ENCODE measurements at places on chromosomes 5 and 9. TPM values are rescaled to one million over a fixed set of nuclear protein-coding genes. Genes with fewer than 3 reads are reported as not detected.

GRCh38 chr5:146380714-146381113 lies 42.1 kb downstream of the POU4F3 start:
- no peak for DNase-seq

DNA sequence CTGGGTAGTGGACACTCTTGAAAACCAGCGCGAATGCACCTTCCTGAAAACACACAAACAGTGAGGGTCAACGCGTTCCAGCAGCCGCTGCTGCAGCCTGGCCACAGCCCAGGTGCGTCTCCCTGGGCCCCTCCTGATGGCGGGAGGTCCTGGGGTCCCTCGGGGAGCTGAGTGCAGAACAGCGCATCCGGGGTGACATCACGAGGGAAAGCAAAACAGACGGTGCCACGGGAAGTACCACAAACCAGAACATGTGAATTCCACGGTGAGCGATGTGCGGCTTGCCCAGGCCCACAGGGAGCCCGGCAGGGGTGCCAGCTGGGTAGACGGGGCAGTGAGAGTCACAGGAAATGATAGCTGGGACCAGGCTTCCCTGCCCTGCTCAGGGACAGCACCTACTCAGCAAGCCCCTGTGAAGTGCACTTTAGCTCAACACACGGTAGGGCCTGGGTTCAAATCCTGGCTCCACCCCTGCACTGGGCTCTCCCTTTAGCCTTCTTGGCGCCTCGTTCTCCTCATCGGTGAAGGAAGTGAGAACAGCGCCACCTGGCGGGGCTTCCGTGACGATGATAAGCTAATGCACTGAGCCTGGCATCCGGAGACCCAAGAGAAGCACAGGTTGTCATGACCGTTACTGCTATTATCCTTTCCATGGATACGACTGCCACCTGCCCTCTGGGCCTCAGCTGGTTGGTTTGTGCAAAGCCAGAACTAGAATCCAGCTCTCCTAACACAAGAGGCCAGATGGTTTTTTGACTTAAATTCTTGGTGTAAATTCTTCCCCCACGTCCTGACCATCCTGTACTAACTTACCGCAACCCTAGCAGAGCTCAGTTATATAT lies 24.6 kb downstream of the GFPT2 start:
- peak; percentile 79 for DNase-seq

ATP10B gene
- 3.7 TPM for total RNA-seq

DNA sequence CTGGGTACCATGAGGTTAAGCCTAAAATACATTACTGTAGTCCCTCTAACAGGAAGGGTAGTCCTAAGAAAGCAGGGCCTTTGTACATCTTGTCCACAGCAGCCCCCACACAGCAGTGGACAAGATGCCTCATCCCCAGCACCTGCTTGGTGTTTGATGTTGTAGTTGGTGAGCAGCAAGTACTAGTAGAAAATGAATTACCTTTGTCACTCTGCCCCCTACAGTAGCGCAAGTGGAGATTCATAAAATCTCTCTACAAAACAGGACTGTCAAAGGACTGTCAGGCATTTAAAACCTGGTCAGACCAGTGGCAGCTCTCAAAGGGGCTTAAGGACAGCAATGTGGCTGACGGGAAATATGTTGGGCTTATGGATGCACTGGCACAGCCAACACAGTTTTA lies 122.5 kb downstream of the TMEM174 start:
- no peak for DNase-seq

DNA sequence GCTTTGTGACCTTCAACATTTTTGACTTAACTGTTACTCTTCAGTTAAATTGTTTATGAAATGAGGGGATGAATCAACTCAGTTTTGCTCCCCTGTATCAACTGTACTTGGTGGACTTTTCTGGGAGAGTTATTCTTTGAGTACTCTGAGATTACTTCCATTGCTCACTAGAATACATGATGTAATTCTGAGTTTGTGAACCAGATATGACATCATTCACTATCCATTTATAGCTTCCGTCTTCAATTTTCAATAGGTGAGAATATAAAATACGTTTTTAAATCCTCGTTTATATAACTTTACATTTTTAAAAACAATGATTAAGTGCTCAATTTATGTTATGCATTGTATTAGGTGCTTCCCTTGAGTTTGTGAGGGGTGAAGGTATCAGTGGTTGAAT lies 71.0 kb downstream of the XRCC4 start:
- no peak for DNase-seq

DNA sequence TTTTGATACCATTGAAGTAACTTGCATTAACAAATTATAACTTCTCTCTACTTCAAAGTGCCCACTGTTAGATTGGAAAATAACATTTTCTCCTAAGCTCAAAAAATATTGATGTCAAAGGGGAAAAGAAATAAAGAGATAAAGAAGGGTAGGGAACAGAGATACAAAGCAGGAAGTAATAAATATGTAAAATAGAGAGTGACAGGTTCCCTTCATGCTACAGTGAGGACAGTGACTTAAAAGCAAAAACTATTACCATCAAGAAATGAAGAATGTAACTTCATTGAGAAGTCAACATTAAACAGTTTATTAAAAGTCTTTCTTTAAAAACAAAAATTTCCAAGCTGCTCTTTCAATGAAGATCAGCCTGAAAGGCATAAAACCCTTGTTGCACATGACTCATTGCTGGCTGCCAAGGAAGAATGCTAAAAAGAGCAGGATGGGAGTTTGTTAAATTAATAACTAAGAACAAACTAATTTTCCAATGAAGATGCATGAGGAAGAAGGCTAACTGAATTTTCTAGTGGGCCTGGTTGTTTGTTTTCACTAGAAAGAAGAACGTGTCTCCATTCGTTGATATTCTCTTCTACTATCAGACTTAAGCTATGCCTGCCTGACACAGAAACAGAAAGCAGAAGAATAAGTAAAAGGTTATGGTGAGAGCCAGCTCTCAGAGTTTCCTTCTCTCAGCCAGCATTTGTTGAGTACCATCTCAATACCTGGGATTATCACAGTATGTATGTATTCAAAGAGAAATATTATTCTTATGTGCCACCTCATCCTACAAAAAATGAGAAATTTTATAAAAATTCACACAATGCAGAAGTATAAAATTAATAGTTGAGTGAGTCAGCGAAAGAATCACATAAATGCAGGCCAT lies 197.8 kb upstream of the NREP start:
- no peak for DNase-seq

DNA sequence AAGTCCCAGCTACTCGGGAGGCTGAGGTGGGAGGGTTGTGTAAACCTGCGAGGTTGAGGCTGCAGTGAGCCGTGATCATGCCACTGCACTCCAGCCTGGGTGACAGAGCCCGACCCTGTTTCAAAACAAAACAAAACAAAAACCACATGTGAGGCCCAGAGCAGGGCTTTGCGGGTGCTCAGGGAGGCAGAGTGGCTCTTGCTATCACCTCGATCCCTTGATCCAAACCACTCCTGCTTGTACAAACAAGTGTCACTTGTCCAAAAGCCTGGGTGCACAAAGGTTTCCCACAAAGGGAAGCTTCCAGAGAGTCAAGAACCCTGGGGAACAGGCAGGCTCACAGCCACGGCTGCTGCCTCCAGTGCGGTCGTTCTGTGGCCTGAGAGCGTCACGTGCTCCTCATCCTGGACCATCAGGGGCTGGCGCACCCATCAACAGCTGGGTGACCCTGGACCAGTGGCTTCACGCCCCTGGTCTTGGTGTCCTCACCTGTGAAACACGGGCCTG lies 162.7 kb downstream of the C9orf50 start:
- no peak for DNase-seq

- no peak for DNase-seq
Measured at GRCh38 chr5:158658446-158659230, 441.1 kb downstream of the EBF1 start.

- no peak for DNase-seq
Measured at GRCh38 chr9:126459546-126459945, 132.9 kb downstream of the MVB12B start.

- DNase-seq: no peak
Measured at GRCh38 chr5:54551292-54551691, 33.7 kb downstream of the SNX18 start.

- no peak for DNase-seq
Measured at GRCh38 chr5:38707352-38708210, 138.2 kb upstream of the OSMR start.

- DNase-seq: no peak
Measured at GRCh38 chr5:104932431-104932830, 1369.8 kb upstream of the NUDT12 start.

C9orf152 gene
- total RNA-seq: 5.1 TPM

TAF11L10 gene
- not detected for total RNA-seq

GRCh38 chr5:77644371-77645157 lies 6.1 kb upstream of the OTP start:
- no peak for DNase-seq

INPP5E gene
- 10.0 TPM for total RNA-seq

- peak; percentile 66 for DNase-seq
Measured at GRCh38 chr9:6680797-6681146, 35.2 kb upstream of the GLDC start.

NR2F1 gene
- 8.1 TPM for total RNA-seq

GRCh38 chr9:17491780-17492179 lies 87.1 kb upstream of the SH3GL2 start:
- DNase-seq: no peak

FOXD4 gene
- total RNA-seq: 0.24 TPM

- DNase-seq: peak; percentile 54
Measured at GRCh38 chr9:113559834-113560800, 96.6 kb downstream of the RGS3 start.

TIMD4 gene
- not detected for total RNA-seq

DNA sequence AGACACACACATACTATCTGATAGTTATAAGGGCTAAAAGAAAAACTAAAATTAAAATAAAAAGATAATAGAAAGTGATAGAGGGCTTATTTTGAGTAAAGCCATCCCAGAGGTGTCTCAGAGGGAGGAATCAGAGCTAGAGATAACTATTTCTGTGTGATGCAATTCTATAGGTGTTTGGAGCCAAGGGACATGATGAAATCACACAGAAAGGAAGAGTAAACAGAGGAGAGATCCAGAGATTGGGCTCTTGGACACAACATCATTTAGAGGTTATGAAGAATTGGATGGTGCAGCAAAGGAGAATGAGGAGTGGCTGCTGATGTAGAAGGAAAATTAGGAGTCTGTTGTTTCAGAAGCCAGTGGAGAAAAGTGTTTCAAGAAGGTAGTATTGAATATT lies 393.5 kb downstream of the DIRAS2 start:
- DNase-seq: no peak

DNA sequence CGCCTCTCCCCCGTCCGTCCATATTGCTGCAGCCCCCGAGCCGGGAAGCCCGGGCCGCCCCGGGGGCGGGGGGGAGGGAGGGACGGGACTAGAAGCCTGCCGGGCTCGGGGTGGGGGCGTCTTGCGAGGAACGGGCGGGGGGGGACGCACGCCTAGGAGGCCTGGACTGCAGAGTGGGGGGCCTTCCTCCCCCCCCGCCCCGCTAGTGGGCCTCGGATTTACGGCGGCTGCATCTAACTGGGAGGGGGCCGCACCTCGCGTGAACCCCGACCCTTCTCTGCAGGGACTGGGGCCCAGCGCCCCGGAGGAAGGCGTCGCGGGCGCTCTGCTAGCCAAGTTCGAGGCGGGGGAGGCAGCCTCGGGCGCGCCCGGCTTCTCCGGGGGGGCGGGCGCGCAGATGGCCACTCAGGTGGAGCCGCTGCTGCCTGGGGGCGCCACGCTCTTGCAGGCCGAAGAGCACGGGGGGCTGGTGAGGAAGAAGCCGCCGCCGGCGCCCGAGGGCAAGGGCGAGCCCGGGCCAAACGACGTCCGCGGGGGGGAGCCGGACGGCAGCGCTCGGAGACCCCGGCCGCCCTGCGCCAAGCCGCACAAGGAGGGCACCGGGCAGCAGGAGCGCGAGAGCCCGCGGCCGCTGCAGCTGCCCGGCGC lies at the start of gene LARP1:
LARP1 (plus strand) TSS at position 17 of the 648 bp plus-strand sequence; CDS start at position 398, 381 bp downstream.
- peak; percentile 84 for DNase-seq

- no peak for DNase-seq
Measured at GRCh38 chr9:106310782-106311181, 552.2 kb upstream of the ZNF462 start.

DNA sequence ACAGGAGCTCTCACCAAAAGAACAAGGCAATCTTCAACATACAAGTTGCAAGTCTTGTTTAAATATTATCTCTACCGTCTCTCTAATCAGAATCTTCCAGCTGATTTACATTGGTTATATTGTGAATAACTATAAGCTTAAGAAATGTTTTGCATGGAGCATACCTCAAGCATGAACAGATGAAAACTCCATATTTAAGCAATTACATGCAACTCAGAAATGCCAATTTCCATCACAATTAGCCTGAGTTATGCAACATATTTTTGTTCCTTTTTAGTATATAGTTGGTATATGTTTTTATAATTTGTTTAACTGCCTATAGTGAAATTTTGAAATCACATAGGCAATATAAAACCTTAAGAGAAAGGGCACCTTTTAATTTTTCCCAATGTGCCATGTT lies 142.5 kb downstream of the DENND1A start:
- DNase-seq: no peak

- no peak for DNase-seq
Measured at GRCh38 chr9:629146-629545, 212.4 kb upstream of the DMRT1 start.

- DNase-seq: no peak
Measured at GRCh38 chr5:104361932-104362331, 799.3 kb upstream of the NUDT12 start.

MCIDAS gene
- 0.86 TPM for total RNA-seq

All from pancreas (tissue), 10 donors.